CD4-positive, alpha-beta memory T cell (primary cell): ENCODE measurements at places on chromosomes 1 and 21. TPM values are rescaled to one million over a fixed set of nuclear protein-coding genes. Genes with fewer than 3 reads are reported as not detected.

Gene GPR37L1
- polyA plus RNA-seq, result not detected

DNA sequence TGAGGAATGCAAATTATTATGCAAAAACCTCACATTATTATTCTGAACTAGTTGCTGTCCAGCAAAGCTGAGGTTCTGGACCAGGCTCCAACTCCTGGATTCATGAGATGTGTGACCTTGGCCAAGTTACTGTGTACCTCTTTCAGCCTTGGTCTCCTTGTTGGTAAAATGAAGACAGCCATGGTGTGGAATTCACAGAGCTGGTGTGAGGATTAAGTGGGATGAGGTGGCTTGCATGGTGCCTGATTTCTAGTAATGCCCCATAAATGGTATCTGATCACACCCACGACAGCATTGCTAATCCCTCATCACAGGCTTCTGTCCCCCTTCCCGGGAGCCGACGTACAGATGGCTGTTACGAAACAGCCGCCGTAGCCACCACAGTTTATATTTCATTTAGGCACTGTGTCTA, 59.6 kb downstream of the PGBD5 start:
- DNase-seq, result no peak

GRCh38 chr1:41800311-41800829, 118.4 kb downstream of the HIVEP3 start:
- DNase-seq, result no peak

DNA sequence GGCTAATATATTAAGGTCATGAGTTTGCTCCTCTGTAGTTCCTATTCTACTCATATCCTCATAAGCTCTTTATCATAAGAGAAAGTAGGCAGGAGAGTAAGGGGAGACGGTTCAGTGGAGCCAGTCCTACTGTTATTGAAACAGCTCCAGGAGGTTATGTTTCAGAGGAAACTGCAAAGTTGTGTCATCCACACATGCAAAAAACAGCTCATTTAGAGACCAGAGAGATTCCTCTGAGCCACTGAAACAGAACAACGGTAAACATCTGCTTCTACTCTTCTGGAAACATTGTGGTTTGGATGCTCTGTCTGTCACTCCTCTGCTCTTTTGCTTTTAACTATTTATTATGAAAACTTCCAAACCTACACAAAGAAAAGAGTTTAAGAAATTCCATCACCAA, 66.3 kb upstream of the PPP2R5A start:
- no peak for DNase-seq

- no peak for DNase-seq
These were observed 11.0 kb downstream of the PLEKHA6 start for GRCh38 chr1:204348722-204349121.

DNA sequence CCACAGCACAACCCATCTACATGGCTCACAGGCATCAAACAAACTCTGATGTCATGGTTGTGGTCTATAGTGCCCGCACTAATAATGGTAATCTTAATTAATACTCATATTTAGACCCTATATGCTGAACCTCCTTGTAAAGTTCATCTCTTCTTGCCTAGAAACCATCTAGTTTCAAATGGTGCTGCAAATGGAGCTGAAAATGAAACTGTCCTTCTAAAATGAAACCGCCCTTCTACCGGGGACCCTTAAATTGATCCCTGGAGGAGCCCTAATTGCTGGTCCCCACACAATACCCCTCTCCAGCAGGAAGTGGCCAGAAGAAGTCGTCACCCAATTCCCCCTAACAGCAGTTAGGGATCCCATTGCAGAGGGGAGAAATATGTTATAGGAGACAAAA, 612.6 kb downstream of the MRPL39 start:
- DNase-seq, result no peak

Gene CD34
- not detected for polyA plus RNA-seq

Gene KLF17
- polyA plus RNA-seq, result not detected

Gene KIF21B
- 10.4 TPM for polyA plus RNA-seq

- no peak for DNase-seq
These were observed 28.8 kb upstream of the MTMR11 start for GRCh38 chr1:149965440-149965839.

DNA sequence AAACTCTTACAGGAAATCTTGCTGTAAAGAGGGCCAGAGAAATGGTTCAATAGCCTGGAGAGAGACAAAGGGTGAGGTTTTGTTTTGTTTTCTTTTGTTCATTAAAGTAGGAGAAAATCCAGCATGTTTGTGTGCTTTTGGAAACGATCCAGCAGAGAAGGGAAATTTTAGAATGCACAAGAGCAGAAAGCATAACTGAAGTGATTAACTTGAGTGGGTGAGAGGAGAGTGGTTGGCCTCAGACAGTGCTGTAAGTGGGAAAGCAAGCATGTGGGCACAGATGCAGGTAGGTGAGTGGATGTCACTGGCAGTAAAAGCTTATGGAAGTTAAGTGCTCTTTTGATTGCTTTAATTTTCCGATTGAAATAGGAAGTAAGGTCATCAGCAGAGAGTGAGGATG, 50.2 kb downstream of the EEIG2 start:
- DNase-seq, result no peak

DNA sequence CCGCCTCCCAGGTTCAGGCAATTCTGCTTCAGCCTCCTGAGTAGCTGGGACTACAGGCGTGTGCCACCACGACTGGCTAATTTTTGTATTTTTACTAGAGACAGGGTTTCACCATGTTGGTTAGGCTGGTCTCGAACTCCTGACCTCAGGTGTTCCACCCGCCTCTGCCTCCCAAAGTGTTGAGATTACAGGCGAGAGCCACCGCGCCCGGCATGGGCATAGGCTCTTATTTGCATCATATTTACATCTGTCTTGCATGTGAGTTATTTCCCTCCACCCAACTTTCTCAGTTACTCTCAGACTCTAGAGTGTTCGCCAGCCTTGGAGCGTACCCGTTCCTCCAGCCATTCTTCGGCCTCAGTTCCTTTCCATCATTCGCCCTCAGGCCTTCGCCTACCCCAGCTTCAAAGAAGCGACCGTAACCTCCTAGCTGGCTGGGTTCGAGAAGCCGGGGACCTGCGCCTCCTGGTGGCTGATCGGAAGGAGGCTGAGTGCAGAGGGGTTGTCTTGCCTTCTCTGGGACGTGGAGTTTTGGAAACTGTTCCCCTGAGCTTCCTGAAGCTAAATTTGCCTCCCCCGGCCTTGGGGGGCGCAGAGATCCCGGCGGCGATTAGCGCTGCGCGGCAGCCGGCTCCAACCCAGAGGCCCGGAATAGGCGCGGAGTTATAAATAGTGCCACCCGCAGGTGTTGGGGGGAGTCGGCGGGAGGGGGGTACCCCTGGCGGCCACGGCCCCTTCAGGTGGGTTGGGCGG, 3.6 kb upstream of the ZBTB7B start:
- DNase-seq, result peak; percentile 72

Gene NCF2
- polyA plus RNA-seq, result 6.9 TPM

DNA sequence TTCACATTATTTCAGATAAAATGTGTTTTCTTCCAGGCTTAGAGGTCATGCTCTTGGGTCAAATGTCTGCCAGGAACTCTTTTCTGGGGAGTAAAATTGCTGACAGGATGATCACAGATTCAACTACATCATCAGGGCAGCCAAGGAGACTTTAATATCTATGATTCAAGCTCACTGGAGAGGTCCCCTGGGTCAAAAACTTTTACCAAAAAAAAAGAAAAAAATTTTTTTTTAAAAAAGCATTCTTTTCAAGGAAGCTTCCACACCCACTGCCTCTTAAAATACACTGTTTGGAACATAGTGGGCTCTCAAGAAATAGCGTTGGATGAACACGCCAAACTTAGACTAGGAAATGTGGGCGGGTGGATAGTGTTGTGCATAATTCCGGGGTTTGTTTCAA, 81.3 kb downstream of the TIAM1 start:
- DNase-seq, result no peak
